ENCODE measurements at places on chromosomes 5 and 9.

GRCh38 chr5:28788954-28789353, 1750.6 kb upstream of the CDH9 start:
- no peak for DNase-seq

GRCh38 chr9:37916471-37917312, 12.8 kb upstream of the SLC25A51 start:
- DNase-seq, result no peak

DNA sequence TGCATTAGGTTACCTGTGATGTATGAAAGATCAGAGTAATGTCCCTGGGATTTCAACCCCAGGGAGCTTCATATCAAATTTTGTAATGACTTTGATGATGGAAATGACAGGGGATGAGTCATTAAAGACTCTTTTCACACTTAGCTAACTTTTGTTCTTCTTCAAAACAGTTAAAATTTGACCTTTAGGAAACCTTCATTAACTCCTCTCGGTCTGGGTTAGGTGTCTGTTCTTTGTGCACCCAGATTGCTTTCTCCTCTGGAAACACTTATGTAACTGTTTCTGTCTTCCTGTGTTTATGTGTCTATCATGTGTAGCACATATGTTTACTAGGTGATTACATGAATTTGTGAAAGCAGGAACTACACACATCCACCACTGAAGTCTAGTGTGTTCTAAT, 1.6 kb downstream of the SRFBP1 start:
- DNase-seq, result no peak

GRCh38 chr9:21031091-21031807, at the start of gene HACD4:
HACD4 (minus strand) TSS chr9:21031640; CDS start chr9:21031590, 50 bp downstream.
- no peak for DNase-seq

GRCh38 chr9:33185858-33186257, 18.7 kb upstream of the B4GALT1 start:
- no peak for DNase-seq

GRCh38 chr9:123327697-123328100, 28.3 kb upstream of the CRB2 start:
- peak; percentile 67 for DNase-seq

GRCh38 chr9:4126996-4127395, 172.9 kb downstream of the GLIS3 start:
- no peak for DNase-seq

DNA sequence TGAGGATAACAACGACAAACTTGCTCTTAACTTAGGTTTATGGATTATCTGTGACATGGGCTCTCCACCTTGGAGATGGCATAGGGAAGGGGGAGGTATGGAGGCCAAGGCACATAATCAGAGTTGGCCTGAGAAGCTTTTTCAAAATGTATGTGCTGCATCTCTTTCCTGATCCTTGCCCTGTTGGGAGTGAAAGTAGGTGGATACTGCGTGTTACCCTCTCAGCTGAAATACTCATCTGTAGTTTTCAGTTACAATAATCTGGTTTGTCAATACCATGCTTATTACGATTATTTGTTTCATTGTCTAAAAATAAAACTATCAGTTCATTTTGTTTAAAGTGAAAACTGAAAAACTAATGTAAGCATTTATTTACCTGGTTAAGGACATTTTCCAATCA, 86.7 kb downstream of the SLC44A1 start:
- no peak for DNase-seq

GRCh38 chr5:142872795-142873194, 102.6 kb downstream of the ARHGAP26 start:
- DNase-seq, result no peak

DNA sequence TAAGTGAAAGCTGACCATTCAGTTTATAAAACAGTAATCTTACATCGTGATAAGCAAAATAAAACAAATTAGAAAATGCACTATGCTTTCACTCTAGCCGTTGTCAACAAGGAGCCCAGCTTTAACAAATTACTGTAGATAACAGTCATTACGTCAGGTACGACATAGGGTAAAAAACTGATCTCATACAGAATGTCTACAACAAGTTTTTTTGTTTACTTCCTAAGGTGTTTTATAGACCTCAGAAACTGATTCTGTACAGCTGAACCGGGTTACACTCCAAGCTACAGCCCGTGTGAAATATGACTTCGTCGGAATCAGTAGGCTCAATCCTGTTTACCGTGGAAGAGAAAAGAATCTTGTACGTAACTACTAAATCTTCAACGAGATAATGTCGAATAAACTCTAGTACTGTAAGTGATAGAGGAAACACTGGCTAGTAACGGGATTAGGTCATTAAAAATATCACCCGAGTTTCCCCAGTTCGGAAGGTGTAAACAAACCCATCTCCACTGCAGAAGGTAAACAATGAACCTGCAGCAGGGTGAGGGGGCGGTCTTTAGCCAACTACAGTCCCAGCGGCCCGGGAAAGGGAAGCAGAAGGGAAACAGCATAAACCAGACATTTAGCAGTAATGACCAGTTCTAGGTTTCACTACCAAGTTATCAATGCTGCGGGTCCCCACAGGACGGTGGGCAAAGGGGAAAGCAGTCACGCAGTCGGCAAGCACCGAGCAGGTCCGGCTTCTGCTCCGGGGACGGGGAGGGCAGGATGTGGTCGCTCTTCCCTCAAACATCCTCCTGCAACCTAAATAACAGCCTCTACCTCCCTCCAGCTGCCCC, 1.1 kb downstream of the RICTOR start:
- DNase-seq, result peak; percentile 58

DNA sequence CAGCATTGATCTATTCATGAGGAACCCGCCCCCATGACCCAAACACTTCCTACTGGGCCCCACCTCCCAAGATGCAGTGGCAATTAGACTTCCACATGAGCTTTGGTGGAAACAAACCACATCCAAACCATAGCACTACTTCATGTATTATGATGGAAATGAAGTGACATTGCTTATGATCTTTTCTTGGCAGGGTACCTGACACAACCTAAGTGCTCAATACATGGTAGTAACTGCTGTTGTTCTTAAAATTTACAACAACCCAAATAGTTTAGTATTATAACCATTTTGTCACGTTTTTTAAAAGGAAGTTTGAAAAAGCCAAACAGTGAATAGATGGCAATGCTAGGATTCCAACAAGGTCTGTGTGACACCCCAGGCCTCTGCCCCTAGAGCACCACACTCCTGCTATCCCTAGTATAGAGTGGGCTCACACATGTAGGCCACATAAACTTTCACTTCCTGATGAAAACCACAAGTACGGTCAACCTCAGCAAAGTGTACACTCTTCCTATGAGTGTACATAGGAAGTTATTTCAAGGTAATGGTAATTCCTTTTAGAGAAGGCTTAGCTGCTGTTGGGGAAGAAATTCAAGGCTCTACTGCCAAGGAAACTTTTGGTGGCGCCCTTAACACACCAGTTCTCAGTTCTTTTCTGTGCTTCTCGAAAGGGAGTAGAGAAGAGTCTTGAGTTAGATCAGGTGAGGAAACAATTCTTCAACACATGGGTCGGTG, 97.6 kb downstream of the ARSB start:
- DNase-seq, result no peak

DNA sequence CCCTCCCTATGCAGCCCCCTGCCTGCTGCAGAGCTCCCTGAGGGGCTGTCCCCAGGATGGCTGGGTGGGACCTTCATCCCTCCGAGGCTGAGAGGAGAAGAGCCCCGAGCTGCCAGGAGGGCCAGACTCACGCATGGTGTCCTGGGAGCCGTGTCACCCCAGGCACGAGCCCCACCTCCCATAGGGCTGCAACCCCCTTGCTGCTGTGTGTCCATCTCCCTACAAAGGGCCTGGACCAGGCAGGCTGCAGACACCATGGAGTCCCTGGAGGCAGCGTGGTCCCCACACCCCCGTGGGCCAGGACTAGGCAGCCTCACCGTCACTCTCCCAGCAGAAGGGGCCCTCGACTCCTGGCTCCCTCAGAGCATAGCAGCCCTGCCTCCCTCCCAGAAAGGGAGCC, 11.2 kb upstream of the SEC16A start:
- DNase-seq, result no peak

DNA sequence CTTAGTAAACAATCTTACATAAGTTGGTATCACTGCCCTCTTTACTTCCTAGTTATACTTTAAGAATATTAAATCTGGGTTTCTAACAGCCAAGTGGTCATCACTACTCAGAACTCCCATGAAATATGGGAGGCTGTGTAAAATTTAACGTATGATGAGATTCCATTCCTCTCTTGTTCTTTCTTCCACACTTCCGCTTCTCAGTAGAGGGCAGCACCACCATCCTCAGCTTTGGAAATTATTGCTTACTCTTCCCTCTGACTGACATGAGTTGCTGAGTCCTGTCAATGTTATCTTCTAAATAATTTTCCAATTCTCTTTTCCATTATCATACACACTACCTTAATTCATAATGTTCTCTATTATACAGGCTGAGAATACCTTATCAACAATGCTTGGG, 194.0 kb downstream of the RFX3 start:
- DNase-seq, result peak; percentile 26

DNA sequence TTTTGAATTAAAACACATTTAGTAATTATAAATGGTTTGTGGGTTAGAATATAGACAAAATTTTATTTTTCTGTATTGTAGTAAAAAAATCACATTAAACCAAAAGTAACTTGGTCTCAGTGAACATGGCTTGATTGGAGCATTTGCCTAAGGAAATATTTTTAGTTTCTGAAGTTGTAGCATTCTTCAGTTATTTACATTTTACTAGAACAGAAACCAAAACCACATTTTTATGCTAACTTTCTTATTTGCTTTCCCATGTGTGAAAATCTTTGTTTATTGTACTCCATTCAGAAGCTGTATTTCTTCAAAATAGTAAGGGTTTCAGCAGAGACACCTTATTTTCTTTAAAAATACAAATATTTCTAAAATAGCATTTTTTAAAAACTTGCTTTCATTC, 129.9 kb downstream of the SGCD start:
- DNase-seq, result no peak

GRCh38 chr5:167177736-167178135, 1113.7 kb upstream of the WWC1 start:
- no peak for DNase-seq

DNA sequence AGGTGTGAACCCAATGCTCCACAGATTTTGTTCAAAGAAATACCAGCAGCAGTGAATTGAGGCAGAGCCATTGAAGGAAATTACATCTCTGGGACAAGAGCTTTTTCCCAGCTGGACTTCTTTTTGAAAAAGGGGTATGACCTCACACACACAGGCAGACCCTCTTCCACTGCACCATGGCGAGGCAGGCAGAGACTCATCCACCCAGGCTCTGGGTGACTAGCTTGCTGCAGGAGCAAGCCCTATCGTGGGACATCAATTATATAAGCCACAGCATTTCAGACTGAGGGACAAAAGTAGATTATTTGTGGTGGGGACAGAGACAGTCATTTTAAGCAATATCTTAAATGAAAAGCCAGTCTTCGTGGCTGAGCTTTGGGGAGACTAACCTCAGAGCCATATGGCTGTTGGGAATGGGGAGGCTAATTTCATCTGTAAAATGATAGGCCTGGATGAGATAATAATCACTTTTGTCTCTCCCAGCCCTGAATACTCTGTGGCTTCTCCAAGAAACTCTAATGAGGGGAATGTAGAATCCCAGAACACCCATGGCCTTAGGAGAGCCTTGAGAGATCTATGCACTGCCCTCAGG, 113.1 kb upstream of the TNC start:
- no peak for DNase-seq

GRCh38 chr5:14193496-14193895, 50.4 kb downstream of the TRIO start:
- no peak for DNase-seq

- DNase-seq, result no peak
Measured at GRCh38 chr5:171989276-171989675, 17.2 kb downstream of the FBXW11 start.

DNA sequence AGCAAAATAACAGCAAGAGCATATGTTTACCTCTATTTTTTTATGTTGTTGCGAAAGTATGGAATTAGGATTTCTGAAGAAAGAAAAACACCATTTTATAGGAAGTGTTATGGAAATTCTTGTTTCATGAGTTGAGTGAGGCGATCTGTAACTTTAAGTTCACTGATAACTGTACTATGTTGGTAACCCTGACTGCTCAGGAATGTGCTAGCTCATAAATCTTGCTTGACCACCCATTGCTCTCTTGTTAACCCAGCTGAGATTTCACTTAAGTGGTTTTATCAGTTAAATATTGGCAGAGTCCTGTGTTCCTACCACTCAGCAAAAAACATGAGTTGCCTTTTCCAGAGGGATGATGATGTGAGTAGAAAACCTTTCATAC, 91.1 kb upstream of the STARD4 start:
- DNase-seq, result no peak

DNA sequence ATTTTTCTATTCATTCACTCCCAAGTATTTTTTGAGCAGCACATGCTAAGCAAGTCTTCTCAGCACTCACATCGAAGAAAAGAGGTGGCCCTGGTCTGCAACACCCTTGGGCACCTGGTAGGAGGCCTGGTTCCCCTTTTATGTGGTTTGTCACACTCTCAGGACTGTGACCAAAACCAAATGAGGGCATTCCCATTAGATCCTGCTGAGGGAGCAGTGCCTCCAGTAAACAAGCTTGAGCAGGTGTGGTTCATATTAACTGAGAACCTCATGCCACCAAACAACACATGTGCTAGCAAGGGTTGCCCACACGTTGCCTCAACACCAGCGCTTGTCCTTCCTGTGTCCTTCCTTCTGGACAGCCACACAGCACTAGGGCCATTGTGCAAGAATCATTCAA, 26.9 kb upstream of the SYK start:
- DNase-seq, result no peak

DNA sequence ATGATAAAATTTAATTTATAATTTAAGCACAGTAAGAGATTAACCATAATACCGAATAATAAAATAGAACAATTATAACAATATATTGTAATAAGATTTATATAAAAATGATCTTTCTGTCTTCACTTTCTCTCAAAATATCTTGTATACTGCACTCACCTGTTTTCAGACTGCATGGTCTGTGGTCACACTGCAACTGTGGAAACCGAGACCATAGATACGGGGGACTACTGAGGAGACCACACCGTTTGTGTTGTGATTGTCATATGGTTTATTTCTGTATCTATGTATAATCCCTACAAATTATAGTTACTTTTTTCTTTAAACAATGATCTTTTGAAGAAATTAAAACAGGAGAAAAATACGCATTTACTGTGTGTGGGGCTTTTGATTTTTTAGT, 78.8 kb upstream of the TNFAIP8 start:
- no peak for DNase-seq

DNA sequence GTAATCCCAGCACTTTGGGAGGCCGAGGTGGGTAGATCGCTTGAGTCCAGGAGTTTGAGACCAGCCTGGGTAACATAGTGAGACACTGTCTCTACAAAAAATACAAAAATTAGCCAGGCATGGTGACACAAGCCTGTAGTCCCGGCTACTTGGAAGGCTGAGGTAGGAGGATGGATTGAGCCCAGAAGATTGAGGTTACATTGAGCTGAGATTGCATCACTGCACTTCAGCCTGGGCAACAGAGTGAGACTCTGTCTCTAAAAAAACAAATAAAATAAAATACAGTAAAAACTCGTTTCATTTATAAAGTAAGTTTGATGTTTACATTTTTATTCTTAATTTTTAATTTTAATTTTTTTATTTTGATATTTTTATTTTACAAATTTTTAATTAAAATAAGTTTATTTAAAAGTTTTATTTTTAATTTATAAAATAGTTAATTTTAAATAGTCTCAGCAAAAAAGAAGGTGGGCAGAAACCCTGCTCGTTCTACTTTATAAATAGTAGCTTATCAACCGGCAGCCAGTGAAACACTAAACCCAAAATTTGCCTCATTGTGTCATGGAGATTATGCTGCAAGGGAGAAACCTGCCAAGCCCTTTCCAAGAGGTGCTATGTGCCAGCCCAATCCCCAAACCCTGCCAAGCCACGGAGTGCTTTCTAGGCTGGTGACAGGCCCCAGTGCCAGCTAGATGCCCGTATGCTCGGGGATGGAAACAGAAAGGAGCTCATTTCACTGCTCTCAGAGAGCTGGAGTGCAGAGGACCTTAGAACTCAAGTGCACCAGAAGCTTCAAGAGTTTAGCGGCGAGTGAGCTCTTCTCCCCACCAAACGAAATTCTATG, 38.9 kb downstream of the SERINC5 start:
- DNase-seq, result no peak
